ENCODE measurements at places on chromosomes 7 and 10.

- DNase-seq: no peak
These were observed 55.5 kb upstream of the CABCOCO1 start for GRCh38 chr10:61606959-61607907.

DNA sequence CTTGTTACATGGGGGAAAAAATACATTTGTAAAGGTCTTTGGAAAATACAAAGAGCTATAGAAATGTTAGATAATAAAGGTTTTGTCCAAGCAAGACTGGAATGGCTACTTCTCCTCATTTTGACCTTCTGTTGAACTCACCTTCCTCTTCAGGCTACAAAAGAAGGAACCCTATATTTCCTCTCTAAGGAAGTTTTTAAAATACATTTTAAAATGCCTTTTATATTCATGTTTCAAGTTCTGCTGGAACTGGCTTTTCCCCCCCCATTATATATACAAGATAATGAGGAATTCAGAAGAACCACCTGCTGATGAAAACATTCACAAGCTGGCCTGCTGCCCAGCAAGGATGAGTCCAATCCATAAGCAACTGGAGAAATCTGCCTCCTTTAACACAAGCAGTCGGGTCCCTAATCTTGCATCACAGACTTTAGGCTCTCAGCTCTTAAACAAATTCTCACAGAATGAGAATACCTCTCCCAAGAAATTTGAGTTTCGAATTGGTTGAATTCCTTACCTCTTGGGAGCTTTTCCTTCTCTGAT lies 44.6 kb downstream of the MTERF1 start:
- no peak for DNase-seq

GRCh38 chr10:94583124-94583523 lies 37.5 kb downstream of the HELLS start:
- DNase-seq: no peak

DNA sequence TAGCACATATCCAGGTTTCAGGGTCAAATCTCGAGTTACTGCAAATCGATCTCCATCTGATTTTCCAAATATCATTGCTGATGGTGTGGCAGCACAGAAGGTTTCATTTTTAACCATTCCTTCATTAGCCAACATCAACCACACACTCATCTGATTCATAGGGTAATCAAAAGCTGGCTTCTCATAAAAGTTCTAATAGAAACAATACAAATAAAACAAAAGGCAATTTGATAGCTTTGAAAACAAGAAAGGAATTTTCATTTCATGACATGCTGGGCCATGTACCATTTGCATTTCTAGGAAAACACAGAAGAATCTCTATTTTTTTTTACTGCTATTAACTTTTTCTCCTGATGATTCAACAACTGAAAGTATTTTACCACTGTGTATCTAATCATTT lies 147.7 kb upstream of the SLC26A5 start:
- DNase-seq: no peak

GRCh38 chr7:148697256-148698006 lies 1.3 kb upstream of the CUL1 start:
- peak; percentile 40 for DNase-seq

GRCh38 chr7:29565634-29565981 lies 2.0 kb downstream of the PRR15 start:
- DNase-seq: no peak

- DNase-seq: no peak
These were observed 255.6 kb downstream of the GFRA1 start for GRCh38 chr10:116017405-116017804.

DNA sequence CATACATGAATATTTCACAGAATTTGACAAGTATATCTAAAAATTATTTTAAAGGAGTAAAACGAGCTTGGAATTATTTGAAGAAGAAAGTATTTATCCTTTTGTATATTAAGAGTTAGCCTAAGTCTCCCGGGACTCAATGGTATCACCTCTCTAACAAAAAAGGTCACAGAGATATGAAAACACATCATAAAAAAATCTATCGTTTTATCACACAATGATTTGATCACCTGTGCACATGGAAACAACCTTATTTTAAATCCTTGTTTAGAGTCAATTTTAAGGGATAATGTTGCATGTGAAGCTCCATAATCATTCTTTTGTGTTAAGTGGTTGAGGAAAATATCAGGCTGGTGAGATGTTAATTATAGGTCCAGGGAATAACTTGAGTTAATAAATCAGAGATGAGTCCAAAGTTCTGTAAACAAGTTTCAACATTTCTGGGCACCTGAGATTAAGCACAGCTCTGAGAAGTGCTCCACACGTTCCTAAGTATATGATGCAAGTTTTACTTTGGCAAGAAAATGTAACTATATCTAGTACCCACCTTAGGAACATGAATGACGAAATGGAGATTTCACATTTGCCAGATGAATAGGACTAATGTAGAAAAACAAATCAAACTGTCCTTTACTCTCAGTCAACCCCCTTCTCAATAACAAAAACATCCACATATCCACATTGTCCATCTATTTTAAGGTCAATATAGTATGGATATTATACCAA lies 148.5 kb upstream of the AKR1E2 start:
- DNase-seq: no peak

GRCh38 chr7:107206706-107207105 lies 37.9 kb downstream of the HBP1 start:
- DNase-seq: no peak

GRCh38 chr7:96198047-96198636 lies 123.8 kb downstream of the SLC25A13 start:
- no peak for DNase-seq

GRCh38 chr7:26099236-26099635 lies 52.8 kb upstream of the NFE2L3 start:
- DNase-seq: no peak

GRCh38 chr7:80806663-80807062 lies 112.2 kb downstream of the SEMA3C start:
- no peak for DNase-seq

DNA sequence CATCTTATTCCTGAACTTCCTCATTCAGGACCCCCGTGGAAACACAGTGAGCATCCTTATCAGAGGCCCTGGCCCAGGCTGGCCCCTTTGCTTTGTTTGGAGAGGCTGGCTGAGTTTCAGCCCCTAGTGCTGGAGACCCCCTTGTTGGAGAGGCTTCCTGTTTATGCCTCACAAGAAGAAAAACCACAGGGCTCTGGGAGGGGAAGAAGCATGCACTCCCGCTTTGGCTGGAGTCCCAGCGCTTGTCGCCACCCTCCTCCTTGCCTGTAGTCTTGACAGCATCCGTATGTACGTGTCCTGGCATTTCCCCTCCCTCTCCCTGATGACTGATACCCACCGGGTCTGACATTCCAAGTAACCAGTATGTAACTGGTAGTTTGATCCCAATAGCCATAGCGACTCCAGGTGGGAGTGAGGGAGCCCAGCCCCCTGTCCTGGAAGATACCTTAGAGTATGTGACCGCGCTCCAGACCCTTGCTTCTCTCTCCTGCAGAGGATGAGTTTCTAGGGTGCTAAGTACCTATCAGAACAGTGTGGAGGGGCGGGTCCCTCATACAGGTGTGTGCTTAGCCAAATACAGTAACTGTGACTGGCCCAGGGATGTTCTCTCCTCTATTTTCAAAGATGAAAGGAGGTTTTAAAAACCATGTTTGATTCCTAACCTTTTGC lies 6.9 kb upstream of the ATP6V0E2 start:
- no peak for DNase-seq

GRCh38 chr10:78742730-78743615 lies 325.8 kb upstream of the ZMIZ1 start:
- no peak for DNase-seq

- DNase-seq: no peak
These were observed at the start of gene SCART1 for GRCh38 chr10:133453516-133454203. TSS of gene SCART1 (plus strand) at chr10:133453945. CDS start at chr10:133453998, 53 bp downstream.

DNA sequence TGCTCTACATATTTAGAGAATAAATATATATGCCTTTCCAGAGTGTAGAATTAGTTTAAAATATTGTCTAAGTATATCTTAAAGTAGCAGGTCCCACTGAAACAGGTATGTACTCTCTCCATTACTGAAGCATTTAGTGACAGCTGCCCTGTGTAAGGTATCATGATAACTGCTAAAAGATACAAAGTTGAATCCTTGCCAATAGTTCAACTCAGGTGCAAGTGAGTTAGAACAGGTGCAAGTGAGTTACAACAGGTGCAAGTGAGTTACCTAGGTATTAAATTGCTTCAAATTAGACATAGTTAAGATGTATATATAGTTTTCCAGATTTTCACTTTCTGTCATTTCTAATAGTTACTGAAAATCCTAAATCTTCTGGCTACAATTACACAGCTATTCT lies 119.1 kb downstream of the CNOT4 start:
- DNase-seq: no peak

DNA sequence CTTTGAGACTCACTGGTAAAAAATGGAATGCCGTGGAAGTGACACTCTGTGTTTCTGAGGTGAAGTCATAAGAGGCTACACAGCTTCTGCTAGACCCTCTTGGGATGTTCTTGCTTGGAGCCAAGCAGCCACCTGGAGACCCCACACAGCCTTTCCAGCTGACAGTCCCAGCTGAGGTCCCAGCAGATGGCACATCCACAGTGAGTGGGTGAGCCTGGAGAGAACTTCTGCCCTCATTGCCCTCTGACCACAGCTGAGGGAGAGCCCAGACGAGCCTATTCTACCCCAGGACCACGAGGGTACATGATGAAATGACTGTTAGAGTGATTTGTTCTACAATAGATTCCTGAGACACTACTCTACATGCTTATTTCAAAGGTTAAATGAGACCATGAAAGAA lies 44.3 kb downstream of the CXCL12 start:
- no peak for DNase-seq

GRCh38 chr10:3977761-3978160 lies 192.8 kb upstream of the KLF6 start:
- DNase-seq: no peak

- no peak for DNase-seq
These were observed 104.1 kb upstream of the AFAP1L2 start for GRCh38 chr10:114508376-114508775.

- DNase-seq: no peak
These were observed 17.7 kb upstream of the GALNTL5 start for GRCh38 chr7:151938550-151938949.

GRCh38 chr10:46229144-46229563 lies 57.6 kb upstream of the ANTXRL start:
- no peak for DNase-seq

- DNase-seq: no peak
These were observed 251.2 kb downstream of the DNAJB6 start for GRCh38 chr7:157587805-157588560.

GRCh38 chr7:46129831-46130230 lies 208.8 kb upstream of the IGFBP3 start:
- DNase-seq: no peak

- DNase-seq: no peak
These were observed 4.4 kb upstream of the ATXN7L1 start for GRCh38 chr7:105880571-105881330.

- no peak for DNase-seq
These were observed 45.7 kb upstream of the GTF2IRD1 start for GRCh38 chr7:74407958-74408357.

DNA sequence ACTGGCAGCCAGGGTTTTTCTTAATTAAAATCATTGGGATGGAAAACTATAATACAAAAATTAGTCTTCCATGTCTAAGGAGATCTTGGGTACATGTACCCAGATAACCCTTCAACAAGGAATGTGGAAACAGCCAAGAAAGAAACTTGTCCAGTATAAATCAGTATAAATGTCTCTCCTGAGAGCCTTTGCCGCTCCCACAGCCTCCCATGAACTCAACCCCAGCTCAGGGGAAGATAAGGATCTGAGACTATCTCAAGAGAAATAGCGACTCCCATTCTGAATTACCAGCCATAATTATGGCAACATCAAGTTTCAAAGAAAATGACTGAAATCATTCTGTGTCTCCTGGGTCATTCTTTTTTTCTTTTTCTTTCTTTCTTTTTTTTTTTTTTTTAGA lies 32.6 kb upstream of the AFAP1L2 start:
- DNase-seq: no peak

- no peak for DNase-seq
These were observed 90.5 kb upstream of the PDGFA start for GRCh38 chr7:610141-610530.

DNA sequence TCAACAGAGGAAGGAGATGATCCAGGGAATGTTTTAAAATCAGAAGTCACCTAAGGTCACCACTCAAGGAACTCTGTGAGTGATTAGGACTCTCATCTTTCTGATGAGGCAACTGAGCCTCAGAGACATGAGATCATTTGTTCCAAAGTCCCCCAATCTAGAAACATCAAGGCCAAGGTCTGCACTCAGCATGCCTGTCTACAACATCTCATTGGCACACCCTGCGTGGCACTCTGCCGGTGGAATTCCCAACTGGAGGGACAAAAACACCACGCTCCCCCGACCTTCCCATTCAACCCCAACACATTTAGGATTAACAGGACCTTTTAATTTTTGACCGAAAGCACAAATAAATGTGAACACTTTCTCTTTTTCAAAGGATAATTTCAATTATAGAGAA lies 31.4 kb downstream of the CPXM2 start:
- DNase-seq: no peak

- DNase-seq: no peak
These were observed 1199.2 kb downstream of the SORCS3 start for GRCh38 chr10:105840288-105840770.

DNA sequence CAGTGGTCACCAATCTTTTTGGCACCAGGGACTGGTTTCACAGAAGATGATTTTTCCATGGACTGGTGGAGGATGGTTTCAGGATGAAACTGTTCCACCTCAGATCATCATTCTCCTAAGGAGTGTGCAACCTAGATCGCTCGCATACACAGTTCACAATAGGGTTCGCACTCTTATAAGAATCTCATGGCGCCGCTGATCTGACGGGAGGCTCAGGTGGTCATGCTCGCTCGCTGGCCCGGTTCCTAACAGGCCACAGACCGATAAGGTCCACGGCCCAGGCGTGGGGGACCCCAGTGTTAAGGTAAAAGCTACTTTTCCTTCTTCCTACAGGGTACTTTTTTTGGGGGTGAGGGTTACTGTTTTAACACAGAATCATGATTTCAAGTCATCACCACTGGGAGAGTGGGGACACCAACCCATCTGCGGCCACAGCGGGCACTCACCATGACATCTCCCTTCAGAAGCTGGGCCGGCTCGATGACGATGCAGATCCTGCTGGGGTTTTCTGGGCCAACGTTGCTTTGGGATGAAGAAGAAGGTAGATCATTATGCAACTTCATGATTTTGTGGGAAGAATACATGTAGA lies 170.5 kb downstream of the TNS3 start:
- no peak for DNase-seq

GRCh38 chr7:142508251-142508650 lies 241.0 kb upstream of the PRSS1 start:
- DNase-seq: no peak

Data from stimulated activated CD8-positive, alpha-beta memory T cell treated with anti-CD3 and anti-CD28 coated beads, Interleukin-4, amount 100 ng/mL, for 24 hours (primary cell).